ENCODE measurements at places on chromosomes 16 and 17.

DNA sequence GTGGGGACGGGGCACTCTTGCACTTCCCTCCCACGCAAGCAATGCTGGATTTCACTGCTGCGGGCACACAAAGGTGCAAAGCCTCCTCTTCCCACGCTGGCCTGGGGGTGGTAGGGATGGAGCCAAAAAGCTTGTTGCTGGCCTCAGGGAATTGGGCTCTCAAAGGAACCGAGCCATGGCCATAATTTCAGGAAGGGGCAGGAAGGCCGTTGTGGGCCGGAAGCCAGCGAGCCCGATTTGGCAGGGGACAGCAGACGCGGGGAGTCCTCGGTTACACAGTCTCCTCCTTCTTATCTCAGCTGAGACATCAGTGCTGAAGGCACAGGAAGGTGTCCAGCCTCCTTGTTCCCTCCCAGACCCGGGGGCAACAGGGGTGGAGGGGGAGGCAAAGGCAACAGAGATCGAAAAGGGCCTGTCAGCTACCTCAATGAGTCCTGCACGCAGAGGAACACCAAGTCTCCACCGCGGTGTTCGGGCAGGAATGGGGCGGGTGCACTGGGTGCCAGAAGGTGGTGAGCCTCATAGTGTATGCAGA is 59.5 kb downstream of the SLFN11 start:
- no peak for DNase-seq

- no peak for DNase-seq
Observed at GRCh38 chr17:82517230-82517865, 2.2 kb upstream of the FOXK2 start.

DNA sequence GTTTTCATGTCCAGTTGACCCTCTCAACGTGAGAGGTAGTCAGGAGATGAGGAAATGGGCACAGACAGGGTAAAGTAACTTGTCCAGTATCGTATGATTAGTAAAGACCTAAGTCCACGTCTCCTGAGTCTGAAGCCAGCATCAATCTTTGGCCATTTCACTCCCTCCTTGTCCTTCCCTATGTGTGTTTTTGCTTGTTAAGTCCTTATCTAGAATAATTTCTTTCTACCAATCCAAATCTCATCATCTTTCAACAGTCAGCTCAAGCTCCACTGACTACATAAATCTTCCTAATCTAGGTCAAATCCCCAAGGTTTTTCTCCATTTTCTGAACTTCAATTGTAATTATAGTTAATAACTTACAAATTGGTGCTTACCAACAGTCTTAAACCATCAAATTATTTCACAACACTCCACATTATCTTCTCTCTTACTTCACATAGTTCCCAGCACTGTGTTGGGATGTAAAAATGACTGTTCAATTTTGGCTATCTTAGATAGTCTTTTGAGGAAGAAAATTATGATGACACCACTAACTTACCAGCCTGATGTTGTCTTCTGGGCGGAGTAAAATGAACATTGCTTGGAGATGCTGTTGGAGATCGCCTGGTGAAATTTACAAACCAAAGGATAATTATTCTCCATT is 72.3 kb upstream of the CORO6 start:
- DNase-seq = no peak

DNA sequence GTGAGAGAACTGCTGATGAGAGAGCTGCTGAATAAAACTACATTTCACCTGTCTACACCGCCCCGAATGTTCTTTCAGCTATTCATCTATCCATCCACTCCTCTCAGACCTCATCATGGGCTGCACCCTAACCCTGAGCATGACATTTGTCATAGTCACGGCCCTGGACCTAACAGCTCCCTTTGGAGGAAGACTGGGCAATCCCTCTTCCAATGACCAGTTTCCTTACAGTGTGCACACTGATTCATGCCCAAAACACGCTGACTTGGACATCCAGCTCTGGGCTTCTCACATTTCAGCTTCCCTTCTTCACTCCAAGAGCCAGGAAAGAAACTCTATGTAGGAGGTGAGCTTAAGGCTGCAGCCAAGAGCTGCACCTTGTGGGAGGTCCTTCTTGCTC is 41.8 kb upstream of the ARL4D start:
- DNase-seq = no peak

GRCh38 chr16:3514621-3515020 is 13.8 kb downstream of the CLUAP1 start:
- no peak for DNase-seq

- DNase-seq = no peak
Observed at GRCh38 chr17:16886655-16887322, 85.1 kb downstream of the TNFRSF13B start.

GRCh38 chr17:57724026-57724728 is 20.9 kb downstream of the CCDC182 start:
- no peak for DNase-seq

- DNase-seq = no peak
Observed at GRCh38 chr16:27789150-27789549, 239.2 kb downstream of the KATNIP start.

DNA sequence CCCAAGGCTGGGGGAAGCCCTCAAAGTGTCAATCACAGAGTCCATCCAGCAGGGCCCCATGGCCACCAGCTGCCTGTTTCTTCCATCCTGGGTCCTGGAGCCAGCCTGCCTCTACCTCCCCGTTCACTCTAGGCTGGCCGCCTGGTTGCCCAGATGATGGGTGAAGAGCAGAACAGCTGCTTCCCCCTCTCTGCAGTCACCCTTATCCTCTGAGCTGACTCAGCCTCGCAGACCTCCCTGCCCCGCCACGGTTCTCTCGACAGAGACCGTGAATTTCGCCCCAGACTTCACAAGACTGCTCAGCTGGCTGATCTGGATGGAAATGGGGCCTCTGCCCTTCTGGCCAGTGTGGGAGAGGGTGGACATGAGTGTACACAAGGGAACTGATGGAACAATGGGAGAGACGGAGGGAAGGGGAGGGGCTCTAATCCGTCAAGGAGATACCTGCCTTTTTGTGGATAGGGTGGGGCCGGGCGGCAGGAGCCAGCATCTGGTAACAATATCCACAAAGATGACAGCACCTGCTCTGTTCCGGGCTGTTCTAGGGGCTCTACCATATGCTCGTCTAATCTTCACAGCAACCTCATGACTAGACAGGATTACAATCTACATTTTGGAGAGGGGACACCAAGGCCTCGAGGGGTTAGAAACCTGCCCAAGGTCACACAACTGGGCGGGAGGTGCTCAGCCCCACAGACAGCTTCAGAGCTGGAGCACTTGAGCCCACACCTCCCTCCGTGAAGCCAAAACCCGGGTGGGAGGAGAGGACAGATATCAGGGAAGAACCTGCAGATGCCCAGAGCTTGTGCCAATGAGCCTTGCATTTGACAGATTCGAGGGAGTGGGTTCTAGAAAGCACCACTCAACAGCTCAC is 136.0 kb downstream of the SDK2 start:
- no peak for DNase-seq

DNA sequence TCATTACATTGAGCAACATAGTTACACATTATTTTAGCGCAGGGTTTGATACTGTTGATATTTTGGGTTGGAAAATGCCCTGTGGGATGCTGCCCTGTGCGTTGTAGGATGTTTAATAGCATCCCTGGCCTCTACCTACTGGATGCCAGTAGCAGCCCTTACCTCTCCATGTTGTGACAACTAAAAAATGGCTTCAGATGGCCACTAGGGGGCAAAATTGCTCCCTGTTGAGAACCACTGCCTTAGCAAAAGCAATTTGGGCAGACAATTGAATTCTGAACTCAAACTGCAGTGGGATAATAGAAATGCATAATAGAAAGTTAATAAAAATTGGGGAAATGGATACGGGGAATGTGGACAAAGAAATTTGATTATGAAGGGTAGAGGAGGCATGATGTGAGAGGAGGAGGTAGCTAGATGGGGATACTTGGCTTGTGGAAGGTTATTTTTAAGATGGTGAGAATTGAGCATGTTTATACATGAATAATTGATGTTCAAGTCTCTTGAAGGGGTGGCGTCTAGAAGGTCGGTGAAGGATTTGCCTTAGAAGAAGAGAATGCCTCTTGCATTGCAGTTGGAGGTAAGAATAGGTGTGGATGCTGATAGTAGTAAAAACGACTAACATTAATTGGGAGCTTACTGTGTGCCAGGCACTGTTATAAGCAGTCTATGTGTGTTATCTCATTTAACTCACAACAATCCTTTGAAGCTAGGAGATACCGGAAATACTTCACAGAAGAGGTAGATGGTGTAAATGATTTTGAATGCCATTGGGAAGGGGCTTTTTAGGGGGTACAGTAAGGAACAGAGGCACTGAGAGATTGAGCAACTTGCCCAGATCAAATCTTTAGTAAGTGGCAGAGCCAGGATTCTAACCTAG is 19.0 kb downstream of the HEATR9 start:
- peak; percentile 70 for DNase-seq

DNA sequence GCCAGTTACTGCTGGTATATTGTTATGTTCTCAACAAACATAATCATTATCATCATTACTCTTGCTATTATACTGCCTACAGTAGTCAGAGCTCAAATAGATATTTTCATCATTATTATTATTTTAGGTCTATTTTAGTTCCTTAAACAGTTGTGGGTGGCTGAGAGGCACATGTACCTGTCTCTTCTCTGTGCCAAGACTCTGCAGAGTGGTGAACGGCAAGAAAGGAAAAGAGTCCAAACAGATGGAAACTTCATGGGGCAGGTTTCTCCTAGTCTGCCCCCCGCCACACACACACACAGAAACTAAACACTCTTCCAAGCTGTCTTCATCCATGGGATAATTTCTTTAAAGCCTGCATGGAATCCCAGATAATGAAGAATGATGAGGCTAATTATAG is 77.7 kb upstream of the CLEC3A start:
- no peak for DNase-seq

GRCh38 chr17:65455972-65456343 is 105.5 kb downstream of the AXIN2 start:
- no peak for DNase-seq

GRCh38 chr17:2937331-2938003 is 125.9 kb downstream of the OR1D5 start:
- no peak for DNase-seq

DNA sequence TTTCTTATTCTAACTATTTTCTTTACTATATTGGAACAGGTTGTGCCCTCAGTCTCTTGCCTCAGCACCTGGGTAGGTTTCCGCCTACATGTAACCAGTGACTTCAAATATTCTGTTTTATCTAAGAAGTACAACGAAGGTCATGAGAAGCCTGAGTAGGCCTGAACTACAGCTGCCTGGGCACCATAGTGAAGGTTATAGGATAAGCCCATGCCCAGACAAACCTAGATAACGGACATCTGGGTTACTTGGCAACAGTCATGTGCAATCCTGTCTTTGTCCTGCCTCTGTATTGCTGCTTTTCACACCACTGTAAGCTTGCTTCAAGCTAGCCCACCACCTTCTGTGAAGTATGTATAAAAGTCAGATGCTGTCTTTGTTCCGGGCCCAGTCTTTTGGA is 25.4 kb upstream of the ARL4D start:
- no peak for DNase-seq

- no peak for DNase-seq
Observed at GRCh38 chr17:82065193-82065637, 389 bp downstream of the DUS1L start.

DNA sequence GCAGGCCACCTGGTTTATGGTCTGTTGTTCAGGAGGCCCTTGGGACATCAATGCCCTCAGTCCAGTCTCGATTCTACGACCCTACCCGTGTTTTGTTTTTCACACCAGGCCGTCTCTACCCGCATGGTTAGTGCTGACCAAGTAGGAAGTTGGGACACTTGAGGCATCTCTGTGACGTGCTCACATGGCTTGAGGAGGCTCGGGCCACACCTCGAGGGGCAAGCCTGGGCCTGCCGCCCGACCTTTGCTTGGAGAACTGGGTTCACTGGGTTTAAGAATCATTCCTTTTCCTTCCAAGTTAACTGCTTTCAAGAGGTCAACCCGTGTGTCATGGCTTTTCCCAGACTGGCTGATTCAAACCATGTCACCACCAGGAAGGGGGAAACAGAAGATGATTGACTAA is 86.8 kb downstream of the CMIP start:
- no peak for DNase-seq

DNA sequence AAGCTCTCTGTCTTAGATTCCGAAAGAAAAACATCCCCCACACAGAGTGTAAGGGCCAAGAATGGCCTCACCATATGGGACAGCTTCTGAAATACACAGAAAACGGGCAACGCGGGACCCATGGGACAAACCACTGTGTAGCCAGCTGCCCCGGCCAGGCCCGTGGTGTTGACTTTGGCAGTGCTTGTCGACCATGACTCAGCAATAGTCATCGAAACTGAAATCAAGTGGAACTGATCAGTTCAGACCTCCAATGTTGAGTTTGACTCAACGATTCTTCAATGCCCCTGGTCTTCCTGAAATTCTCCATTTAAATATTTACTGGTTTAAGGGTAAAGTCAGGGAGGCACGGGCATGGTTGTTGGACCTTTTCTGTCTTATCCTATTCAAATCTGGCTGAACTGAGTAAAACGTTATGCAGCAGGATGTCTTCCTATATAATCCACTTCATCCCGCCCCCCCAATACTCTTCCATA is 27.5 kb downstream of the ZFHX3 start:
- DNase-seq = peak; percentile 30

DNA sequence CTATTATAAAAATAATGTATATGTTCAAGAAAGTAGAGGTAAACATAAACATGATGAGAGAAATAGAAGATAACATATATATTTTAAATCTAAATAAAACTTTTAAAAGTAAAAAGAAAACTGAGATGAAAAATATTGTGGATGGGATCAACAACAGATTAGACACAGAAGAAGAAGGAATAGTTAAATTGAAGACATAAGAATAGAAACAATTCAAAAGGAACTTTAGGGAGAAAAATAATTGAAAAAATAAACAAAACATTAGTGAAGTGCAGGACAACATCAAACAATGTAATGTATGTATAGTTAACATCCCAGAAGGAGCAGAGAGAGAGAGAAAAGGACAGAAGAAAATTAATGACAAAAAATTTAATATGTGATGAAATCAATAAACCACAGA is 228.1 kb upstream of the TNRC6C start:
- no peak for DNase-seq

- DNase-seq = no peak
Observed at GRCh38 chr16:61654962-61655361, 381.3 kb downstream of the CDH8 start.

- DNase-seq = peak; percentile 30
Observed at GRCh38 chr17:74296548-74296936, 22.5 kb downstream of the DNAI2 start.

DNA sequence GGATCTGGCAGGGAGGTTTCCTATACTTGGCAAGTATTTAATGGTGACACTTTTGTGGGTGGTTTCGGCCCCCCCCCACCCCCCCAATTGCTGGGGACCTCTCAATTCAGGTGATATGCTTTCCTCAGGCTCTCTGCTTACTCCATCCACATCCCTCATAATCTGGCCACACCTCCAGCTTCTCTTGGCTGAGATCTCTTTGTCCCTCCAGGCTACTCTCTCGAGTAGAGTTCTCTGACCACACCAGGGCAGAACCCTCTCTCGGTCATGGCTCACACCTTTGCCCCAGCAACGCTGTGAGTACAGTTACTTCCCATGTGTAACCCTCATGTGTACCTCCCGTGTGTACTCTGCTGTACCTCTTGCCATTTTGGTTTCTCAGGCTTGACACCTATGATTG is 34.1 kb upstream of the SRSF1 start:
- DNase-seq = no peak

GRCh38 chr16:89115216-89115861 is 21.7 kb downstream of the ACSF3 start:
- DNase-seq = no peak

- DNase-seq = no peak
Observed at GRCh38 chr17:41326173-41327145, 10.9 kb upstream of the KRTAP17-1 start.

GRCh38 chr17:21211825-21212479 is 2.0 kb downstream of the TMEM11 start:
- no peak for DNase-seq

- DNase-seq = no peak
Observed at GRCh38 chr17:32110596-32110995, 31.7 kb upstream of the RHOT1 start.

- DNase-seq = no peak
Observed at GRCh38 chr17:67431249-67432015, 54.4 kb downstream of the PITPNC1 start.
